ENCODE measurements at places on chromosomes 6 and 20.
A peak's percentile ranks its signal among the peaks of the same experiment; 100 is the strongest.

- DNase-seq: no peak
These were observed 7.1 kb downstream of the RBM38 start for GRCh38 chr20:57398231-57398821.

DNA sequence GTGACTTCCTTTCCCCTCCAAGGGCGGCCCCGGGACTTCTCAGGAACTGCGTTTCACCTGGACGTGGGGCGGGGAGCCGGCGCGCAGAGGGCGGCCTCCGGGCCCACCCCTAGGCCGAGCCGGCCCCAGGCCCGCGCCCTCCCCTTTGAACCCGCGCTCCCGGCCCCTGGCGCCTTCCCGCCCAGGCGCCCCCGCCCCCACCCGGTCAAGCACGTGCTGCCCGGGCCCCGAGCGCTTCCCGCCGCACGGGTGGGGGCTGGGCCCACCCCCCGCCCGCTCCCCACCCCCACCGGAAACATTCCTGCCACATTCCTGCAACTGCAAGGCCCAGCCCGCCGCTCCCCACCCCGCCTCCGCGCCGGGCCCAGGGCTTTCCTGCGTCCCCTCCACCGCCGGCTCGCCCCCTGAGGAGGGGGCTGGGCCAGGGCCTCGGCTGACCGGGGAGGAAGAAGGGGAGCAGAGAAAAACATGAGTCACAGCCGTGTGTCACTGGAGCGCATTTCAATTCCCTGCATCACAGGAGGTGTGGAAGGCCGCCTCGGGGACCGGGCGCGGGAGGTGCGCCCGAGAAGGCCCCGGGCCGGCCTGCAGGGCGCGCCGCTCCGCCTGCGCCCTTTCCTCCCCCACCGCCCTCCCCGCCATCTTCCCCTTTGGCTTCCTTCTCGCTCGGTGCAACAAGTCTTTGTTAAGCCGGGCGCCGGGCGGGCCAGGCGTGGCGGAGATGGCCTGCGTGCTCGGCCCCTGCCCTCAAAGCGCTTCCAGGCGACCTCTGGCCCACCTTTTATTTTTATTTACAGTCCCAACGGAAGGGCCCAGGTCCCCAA lies 1.2 kb upstream of the HMGA1 start:
- peak; percentile 19 for DNase-seq

GRCh38 chr6:75431379-75431778 lies 62.2 kb downstream of the FILIP1 start:
- no peak for DNase-seq

GRCh38 chr6:32152769-32153563 lies 975 bp upstream of the PPT2 start:
- no peak for DNase-seq

DNA sequence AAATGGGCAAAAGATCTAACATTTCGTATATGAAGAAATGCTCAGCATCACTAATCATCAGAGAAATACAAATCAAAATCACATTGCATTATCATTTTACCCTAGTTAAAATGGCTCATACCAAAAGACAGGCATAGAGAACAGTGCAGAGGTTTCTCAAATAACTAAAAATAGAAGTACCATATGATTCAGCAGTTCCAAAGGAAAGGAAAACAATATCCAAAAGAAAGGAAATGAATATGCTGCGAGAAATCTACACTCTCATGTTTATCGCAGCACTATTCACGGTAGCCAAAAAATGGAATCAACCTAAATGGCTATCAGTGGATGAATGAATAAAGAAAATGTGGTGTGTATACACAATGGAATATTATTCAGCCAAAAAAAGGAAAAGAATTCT lies 63.5 kb downstream of the VTA1 start:
- no peak for DNase-seq

GRCh38 chr6:79215213-79215824 lies 19.2 kb downstream of the HMGN3 start:
- DNase-seq: no peak

GRCh38 chr6:75460681-75461080 lies 32.9 kb downstream of the FILIP1 start:
- no peak for DNase-seq

DNA sequence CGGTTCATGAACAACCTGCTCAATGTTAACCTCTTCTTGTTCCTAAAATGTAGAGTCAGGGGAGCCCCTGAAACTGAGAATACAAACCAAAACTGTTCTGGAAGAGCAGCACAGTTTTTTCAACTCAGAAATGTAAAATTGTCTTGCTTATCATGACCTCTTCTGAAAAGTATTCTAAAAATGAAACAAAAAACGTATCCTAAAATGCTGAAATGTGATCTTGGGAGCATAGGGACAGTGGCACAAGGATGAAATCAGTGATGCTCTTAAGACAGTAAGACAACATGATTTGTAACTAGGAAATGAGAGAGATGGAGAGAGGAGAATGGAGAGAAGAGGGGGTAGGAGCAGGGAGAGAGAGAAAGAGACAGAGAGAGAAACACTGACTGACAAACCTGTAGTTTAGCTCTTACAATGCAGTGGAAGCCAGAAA lies 27.5 kb downstream of the NCOA7 start:
- DNase-seq: no peak

- no peak for DNase-seq
These were observed 85.4 kb downstream of the CD40 start for GRCh38 chr20:46203510-46203837.

- no peak for DNase-seq
These were observed 60.3 kb downstream of the ADGRG6 start for GRCh38 chr6:142361779-142362750.

- DNase-seq: no peak
These were observed 451 bp upstream of the HSF2 start for GRCh38 chr6:122399055-122399347.

DNA sequence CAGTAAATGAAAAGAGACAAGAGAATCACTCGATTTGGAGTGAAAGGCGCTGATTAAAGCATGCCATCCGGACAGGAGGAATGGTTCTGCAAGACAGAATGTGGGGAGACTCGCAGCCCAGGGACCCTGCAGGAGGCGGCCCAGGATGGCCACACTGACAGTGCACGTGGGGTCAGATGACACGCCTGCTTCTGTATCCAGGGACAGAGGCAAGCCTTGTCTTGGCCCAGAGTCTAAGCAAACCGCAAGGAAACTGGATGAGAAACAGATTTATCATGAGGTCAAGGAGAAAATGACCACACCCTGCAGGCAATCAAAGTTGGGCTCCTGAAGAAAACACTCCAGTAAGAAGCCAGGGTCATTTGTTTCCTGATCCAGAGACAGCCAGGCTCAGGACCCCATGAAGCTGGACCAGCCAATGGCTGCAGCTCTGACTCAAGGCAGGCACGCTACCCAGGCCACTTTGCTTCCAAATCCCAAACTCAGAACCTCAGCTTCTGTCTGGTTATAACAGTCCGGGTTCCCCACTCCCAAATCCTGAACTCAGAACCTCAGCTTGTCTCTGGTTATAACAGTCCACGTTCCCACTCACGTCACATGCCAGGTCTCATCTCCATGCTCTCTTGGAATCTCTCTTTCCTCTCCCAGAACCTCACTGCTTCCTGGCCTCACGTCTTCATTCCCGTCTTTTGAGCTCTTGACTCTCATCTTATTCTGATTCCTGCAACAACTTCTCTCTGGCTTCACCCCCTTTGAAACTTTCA lies 144.9 kb upstream of the THBS2 start:
- no peak for DNase-seq

GRCh38 chr6:39428152-39428551 lies 105.7 kb upstream of the KCNK16 start:
- DNase-seq: no peak

- no peak for DNase-seq
These were observed 34.5 kb upstream of the FAM83C start for GRCh38 chr20:35326740-35327073.

DNA sequence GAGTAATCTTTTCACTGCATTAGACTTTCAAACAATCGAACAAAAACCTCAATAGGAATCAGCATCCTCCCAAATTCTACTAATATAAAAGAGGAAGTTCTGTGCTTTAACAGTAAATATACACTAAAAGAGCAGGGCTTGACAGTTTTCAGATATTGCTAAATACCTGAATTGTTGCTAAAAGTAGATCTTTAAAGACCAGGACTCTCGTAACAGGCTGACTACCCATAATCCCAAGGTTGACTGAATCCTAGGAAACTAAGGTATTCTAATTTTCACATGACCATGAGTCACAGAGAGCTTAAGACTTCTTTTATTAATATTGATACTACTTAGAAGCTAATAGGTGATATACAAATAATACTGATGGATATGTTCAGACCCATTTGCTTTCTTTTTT lies 10.1 kb downstream of the CD164 start:
- no peak for DNase-seq

DNA sequence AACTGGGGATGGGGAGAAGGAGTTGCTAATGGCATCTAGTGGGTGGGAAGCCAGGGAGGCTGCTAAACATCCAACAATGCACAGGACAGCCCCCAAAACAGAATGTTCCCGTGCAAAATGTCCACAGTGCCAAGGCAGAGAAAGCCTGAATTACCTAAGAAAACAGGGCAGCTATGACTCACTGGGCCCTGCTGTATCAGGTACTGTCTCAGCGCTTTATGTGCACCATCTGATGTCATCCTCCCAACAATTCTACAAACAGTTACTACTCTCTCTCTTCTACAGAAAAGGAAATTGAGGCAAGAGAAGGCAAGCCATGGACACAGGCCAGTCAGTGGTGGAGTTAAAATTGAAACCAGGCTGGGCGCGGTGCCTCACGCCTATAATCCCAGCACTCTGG lies 3.1 kb downstream of the YTHDF1 start:
- DNase-seq: no peak

All from dorsolateral prefrontal cortex (tissue), 122 donors.